ENCODE measurements at places on chromosomes 11 and 22. TPM values are rescaled to one million over a fixed set of nuclear protein-coding genes. Genes with fewer than 3 reads are reported as not detected.
A peak's percentile ranks its signal among the peaks of the same experiment; 100 is the strongest.

GRCh38 chr11:75907906-75908527, 93.0 kb downstream of the UVRAG start:
- H3K4me3 ChIP-seq: no peak overlapping the region
- no peaks in the 10 kb centered on the region for H3K36me3 ChIP-seq
- H3K27ac ChIP-seq: no peak overlapping the region
- DNase-seq: no peak
- H3K4me1 ChIP-seq: no peaks in the 10 kb centered on the region

DNA sequence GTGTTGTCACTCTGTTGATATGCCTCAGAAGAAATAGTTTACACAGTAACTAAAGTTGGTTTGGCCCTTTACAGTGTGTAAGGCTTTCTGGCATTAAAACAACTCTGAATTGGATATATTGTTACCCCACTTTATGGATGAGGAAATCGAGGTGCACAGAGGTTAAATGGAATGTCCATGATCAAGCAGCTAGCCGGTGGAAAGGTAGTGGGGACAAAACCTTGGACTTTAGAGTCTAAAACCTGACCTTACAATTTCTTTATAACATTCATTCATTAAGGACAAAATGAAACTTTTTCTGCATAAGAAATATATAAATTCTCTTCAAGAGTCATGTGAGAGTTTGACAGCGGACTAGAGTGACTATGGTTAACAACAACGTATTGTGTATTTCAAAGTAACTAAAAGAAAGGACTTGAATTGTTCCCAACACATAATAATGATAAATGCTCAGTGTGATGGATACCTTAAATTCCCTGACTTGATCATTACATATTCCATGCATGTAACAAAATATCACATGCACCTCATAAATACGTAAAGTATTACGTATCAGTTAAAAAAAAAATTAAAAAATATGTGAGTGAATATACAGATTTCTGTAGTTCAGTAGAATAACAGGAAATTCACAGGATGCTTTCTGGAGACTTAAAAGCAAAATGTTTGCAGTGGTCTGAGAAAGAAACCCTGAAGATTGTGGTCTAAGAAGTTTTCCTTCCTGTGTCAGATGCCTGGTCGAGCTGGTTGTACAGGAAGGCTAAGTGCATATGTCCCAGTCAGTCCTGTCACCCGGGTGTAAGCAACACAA, 51.0 kb downstream of the TEAD1 start:
- H3K4me3 ChIP-seq: no peak overlapping the region
- no peaks in the 10 kb centered on the region for H3K4me1 ChIP-seq
- H3K36me3 ChIP-seq: no peaks in the 10 kb centered on the region

GRCh38 chr11:67449116-67449844, 3.2 kb downstream of the GPR152 start:
- H3K27me3 ChIP-seq: no peaks in the 10 kb centered on the region
- no peaks in the 10 kb centered on the region for H3K4me1 ChIP-seq

DNA sequence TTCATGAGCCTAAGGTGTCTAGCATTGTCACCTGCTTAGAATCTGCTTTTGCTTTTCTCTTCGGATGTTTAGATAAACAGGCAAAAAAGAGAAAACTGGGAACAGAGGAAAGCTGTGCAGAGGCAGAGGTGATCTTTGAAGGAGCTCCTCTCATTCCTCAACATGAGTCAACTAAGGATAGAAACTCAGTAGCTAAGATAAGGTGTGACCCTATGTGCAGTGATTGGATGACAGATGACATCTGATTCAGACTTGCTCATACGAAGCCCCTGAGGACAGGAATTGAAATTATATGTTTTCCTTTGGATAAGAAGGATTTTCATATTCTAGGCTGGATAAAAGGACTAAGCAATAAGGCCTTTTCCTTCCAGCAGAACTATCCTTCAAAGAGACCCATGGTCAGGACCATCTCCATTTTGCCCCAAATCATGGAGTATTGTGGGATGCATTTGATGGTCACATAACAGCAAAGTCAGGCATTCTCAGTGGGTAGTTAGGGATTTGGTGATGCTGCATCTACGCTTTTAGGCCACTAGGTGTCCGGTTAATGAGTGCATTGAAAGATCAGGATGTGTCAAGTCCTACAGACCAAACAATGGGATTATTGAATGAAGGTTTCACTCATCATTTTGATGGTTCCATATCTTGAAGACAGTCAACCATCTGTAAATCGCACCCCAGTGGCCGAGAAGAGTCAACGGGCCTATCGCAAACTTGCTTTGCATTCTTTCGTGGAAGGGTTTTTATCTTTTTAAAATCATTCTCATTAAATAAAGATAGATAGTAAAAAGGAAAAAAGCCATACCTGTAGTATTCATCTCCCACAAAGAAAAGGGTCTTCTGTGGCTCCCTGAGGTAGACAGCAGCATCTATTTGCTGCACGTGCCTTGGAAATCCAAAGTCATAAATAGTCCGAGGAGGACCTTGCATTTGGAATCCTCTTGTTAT, 32.2 kb downstream of the MMP20 start:
- no peaks in the 10 kb centered on the region for H3K36me3 ChIP-seq
- no peak for DNase-seq
- no peak overlapping the region for H3K4me3 ChIP-seq

GRCh38 chr22:20298803-20299745, 20.8 kb downstream of the DGCR6L start:
- H3K27me3 ChIP-seq: no peaks in the 10 kb centered on the region
- peak overlapping the region; percentile 47 for H3K4me3 ChIP-seq
- DNase-seq: peak; percentile 83
- no peaks in the 10 kb centered on the region for H3K36me3 ChIP-seq

DNA sequence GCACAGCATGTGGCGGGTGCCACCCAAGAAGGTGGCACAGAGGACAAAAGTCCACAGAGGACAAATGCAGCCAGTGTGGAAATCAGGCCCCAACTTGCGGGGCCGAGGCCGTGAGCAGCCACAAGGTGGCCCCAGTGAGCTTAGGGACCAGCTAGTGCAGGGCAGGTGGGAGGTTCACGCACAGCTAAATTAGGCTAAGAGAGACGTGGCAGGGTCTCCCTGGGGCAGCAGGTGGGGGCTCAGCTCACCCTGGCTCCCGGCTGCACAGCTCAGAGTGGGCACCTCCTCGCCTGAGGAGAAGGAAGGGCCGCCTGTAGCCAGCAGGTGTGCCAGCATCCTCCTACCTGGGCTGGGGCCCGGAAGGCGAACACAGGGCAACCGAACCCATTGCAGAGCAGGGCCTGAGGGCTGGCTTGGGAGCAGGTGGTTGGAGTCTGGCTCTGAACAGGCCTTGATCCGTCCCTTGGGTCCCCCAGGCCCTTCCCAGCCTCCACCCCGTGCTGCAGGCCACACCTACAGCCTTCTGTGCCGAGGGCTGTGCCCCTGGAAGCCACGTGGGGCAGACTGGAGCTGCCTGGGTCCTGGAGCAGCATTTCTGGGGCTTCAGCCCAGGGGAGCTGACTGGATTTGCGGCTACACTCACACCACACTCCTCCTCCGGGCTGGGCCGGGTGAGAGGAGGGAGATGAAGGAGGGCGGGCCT, 26.1 kb upstream of the CELSR1 start:
- DNase-seq: no peak
- no peaks in the 10 kb centered on the region for H3K36me3 ChIP-seq
- no peaks in the 10 kb centered on the region for H3K27me3 ChIP-seq
- H3K4me1 ChIP-seq: peaks cover 8% of the 10 kb centered on the region
- no peak overlapping the region for H3K4me3 ChIP-seq
- no peak overlapping the region for H3K27ac ChIP-seq

DNA sequence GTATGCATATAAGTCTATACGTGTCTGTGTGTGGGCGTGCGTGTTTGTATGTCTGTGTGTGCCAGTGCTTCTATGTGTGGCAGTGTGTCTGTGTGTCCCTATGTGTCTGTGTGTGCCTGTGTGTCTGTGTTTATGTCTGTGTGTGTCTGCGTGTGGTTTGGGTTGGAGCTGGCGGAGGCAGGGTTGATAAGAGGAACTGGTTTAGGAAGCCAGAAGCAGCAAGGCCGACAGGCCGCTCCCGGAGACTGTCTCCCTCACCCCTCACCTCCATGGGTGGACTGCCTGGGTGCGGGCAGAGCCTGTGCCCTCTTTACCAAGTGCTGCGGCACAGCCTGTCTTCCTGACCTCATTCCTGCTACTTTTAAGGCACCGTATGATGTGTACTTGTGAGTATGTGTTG, 327.1 kb upstream of the B3GAT1 start:
- no peaks in the 10 kb centered on the region for H3K4me1 ChIP-seq
- no peak overlapping the region for H3K27ac ChIP-seq
- H3K27me3 ChIP-seq: no peaks in the 10 kb centered on the region
- DNase-seq: no peak

GRCh38 chr11:7451952-7452494, 33.3 kb upstream of the OLFML1 start:
- no peak for DNase-seq
- H3K4me3 ChIP-seq: no peak overlapping the region
- H3K27ac ChIP-seq: no peak overlapping the region
- H3K27me3 ChIP-seq: no peaks in the 10 kb centered on the region

DNA sequence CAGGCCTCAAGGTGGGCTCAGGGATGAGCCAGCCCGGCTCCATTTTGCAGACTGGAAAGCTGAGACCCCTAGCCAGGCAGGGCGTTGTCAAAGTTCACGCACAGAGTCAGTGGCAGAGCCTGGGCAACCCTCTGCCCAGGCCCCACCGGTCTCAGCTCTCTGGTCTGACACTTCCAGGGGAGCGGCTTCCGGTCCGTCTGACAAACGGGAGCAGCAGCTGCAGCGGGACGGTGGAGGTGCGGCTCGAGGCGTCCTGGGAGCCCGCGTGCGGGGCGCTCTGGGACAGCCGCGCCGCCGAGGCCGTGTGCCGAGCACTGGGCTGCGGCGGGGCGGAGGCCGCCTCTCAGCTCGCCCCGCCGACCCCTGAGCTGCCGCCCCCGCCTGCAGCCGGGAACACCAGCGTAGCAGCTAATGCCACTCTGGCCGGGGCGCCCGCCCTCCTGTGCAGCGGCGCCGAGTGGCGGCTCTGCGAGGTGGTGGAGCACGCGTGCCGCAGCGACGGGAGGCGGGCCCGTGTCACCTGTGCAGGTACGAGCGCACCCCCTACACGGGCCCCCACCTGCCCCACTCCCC, 36.0 kb downstream of the CD6 start:
- no peak overlapping the region for H3K27ac ChIP-seq
- H3K27me3 ChIP-seq: peaks cover 6% of the 10 kb centered on the region

GRCh38 chr11:34719303-34719848, 98.5 kb downstream of the EHF start:
- H3K4me1 ChIP-seq: no peaks in the 10 kb centered on the region
- no peaks in the 10 kb centered on the region for H3K36me3 ChIP-seq
- no peaks in the 10 kb centered on the region for H3K27me3 ChIP-seq
- DNase-seq: no peak
- no peak overlapping the region for H3K4me3 ChIP-seq

GRCh38 chr22:44577391-44578109, 79.5 kb upstream of the RTL6 start:
- no peak overlapping the region for H3K4me3 ChIP-seq
- no peak overlapping the region for H3K27ac ChIP-seq
- H3K27me3 ChIP-seq: no peaks in the 10 kb centered on the region
- H3K4me1 ChIP-seq: no peaks in the 10 kb centered on the region
- H3K36me3 ChIP-seq: no peaks in the 10 kb centered on the region
- no peak for DNase-seq

DNA sequence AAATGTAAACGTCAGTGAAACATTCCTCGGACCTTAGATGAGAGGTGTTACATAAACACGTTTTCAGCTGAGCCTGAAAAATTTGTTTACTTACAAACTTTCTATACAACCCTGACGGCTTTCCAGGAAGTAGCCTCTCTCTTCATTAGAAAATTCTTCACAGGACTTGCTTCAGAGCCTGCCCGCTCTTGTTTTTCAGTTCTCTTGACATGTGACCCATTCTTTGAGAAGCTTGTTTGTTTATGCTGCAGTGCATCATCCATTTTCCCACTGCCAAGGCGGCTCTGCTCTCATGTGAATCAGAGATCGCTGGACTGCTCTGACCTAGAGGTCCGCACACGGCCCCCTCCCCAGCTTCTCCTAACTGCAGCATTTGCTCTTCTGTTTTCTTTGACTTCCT, 47.9 kb upstream of the ARHGAP42 start:
- no peak for DNase-seq
- no peak overlapping the region for H3K4me3 ChIP-seq
- no peaks in the 10 kb centered on the region for H3K27me3 ChIP-seq
- H3K27ac ChIP-seq: peak overlapping the region; percentile 76

GRCh38 chr11:1310318-1310687, 871 bp upstream of the TOLLIP start:
- H3K4me1 ChIP-seq: peaks cover 6% of the 10 kb centered on the region
- H3K4me3 ChIP-seq: peak overlapping the region; percentile 100

Gene FXYD6
- 103 TPM for total RNA-seq

Gene MUC2
- 1.8 TPM for total RNA-seq

Gene MUC6
- not detected for total RNA-seq
